Activated T-cell treated with anti-CD3 and anti-CD28 coated beads for 24 hours (primary cell): ENCODE measurements at places on chromosomes 11 and 22.
A peak's percentile ranks its signal among the peaks of the same experiment; 100 is the strongest.

- DNase-seq, result no peak
Measured at GRCh38 chr11:12534549-12534948, 139.7 kb upstream of the TEAD1 start.

GRCh38 chr11:117936973-117937372, 7.8 kb upstream of the TMPRSS13 start:
- no peak for DNase-seq

GRCh38 chr11:83036701-83037100, 35.0 kb downstream of the RAB30 start:
- no peak for DNase-seq

DNA sequence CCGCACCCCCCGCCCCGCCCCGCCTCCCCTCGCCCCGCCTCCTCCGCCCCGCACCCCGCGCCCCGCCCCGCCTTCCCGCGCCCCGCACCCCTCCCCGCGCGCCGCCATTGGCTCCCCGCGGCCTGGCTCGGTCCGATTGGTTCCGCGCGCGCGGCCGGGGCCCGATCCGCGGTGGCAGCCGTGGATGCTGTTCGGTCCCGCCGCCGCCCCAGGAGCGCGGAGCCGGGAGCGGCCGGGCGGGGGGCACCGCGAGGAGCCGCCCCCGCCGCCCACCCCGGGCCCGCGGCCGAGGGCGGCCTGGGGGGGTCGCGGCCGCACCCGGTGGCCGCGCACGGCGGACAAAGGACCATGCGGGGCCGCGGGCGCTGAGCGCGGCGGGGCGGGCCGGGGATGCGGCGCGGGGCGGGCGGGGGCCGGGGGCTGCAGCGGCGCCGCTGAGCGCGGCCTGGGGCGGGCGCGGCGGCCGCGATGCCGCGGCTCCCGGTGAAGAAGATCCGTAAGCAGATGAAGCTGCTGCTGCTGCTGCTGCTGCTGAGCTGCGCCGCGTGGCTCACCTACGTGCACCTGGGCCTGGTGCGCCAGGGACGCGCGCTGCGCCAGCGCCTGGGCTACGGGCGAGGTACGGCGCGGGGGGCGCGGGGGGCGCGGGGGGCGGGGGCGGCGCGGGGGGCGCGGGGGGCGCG, at the start of gene B4GALNT4:
TSS of gene B4GALNT4 (plus strand) at position 164 of the 683 bp plus-strand sequence. CDS start at position 469, 305 bp downstream.
- no peak for DNase-seq

DNA sequence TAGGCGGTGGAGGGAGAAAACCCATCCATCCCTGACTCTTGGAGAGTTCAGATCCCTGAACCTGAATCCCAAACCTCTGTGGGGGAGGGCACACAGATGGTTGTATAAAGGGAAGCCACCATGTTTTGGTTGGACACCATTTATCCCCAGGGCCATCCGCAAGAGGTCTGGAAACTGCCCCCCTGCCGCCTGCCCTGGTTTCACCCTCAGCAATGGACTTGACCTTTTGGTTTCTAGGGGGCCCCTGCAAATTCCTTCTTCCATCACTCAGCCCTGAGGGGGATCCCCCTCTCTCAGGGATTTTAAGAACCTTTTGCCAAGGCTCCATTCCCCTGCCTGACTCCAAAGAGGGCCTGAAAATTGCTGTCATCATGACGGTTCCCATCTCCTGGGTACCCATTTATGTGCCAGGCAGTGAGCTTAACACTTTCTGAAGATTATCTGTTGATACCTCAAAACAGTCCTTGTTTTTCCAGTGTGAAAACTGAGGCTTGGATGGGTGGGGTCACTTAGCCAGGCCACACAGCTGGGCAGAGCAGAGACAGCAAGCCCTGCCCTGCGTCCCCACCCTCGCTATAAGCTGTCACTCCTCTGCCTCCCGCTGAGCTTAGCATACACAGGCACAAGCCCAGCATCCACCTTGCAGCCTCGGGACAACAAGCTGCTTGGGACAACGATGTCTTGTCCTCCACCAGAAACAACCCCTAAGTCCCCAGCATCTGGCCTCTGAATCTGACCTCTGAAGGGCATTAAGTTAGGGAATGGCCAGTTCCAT, 33.2 kb upstream of the CRYBB3 start:
- DNase-seq, result no peak

DNA sequence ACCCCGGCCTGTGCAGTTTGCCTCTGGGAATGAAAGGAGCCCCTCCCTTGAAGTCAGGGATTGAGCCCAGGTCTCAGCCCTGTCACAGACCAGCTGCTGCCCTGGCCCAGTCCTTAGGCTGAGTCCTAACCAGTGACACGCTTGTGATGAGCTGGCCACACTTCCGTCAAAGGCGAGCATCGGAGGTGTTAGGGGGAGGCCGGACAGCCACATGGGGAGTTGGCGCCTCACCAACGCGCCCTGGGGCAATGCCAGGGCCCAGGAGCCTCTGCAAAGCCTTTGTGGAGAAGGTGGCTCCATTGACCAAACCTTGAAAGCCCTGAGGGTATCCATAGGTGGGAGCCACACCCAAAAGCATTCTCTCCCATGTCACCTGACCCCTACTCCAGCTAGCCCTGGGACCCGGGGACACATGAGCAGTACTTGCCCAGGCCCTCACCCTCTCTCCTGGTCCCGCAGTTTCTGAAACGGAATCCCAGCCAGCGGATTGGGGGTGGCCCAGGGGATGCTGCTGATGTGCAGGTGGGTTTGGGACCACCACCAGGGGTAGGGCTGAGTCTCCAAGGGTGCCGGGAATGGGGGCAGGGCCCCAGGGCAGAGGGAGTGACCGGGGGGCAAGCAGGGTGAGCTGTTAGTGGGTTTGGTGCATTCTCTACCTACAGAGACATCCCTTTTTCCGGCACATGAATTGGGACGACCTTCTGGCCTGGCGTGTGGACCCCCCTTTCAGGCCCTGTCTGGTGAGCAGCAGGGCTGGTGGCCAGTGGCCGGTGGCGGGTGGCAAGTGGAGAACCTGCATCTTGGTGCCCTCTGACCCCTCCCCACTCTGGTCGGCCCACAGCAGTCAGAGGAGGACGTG, 3.7 kb downstream of the PTPRCAP start:
- DNase-seq, result no peak

DNA sequence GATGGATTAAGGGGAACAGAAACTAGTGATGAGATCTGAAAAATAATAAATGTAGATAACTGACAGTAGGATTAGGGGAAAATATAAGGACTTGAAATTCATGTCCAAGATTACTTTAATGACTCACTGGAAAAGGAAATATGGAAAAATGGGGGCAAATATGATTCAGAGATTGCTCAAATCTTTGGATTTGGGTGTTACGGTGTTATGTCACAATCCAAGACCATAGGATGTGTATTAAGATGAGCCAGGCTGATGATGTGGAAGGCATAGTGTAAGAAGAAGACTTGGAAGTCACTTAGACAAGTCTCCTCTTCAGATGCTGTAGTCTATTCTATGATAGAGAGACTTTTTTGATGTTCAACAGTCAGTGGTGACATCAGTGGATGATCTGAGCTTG, 323.7 kb downstream of the LUZP2 start:
- no peak for DNase-seq

GRCh38 chr11:12026331-12027211, 18.1 kb upstream of the DKK3 start:
- no peak for DNase-seq

DNA sequence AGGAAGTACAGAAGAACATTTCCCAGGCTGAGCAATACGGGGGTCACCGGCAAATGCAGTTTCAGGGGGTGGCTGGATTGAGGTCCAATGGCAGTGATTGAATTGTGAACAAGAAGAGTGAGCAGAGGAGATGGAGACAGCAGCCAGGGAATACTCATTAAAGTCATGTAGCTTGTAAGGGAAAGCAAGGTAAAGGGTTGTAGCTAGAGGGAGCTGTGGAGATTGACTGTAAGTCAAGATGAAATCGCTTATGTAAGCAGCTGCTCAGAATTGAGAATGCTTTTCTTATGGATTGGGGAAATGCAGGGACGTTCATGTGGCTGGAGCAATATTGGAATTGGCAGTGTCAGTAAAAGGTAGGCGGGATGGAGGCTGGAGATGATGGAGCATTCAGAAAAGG, 111.4 kb upstream of the TBCEL start:
- no peak for DNase-seq

GRCh38 chr11:5364214-5364613, 12.9 kb downstream of the OR51B6 start:
- DNase-seq, result no peak

DNA sequence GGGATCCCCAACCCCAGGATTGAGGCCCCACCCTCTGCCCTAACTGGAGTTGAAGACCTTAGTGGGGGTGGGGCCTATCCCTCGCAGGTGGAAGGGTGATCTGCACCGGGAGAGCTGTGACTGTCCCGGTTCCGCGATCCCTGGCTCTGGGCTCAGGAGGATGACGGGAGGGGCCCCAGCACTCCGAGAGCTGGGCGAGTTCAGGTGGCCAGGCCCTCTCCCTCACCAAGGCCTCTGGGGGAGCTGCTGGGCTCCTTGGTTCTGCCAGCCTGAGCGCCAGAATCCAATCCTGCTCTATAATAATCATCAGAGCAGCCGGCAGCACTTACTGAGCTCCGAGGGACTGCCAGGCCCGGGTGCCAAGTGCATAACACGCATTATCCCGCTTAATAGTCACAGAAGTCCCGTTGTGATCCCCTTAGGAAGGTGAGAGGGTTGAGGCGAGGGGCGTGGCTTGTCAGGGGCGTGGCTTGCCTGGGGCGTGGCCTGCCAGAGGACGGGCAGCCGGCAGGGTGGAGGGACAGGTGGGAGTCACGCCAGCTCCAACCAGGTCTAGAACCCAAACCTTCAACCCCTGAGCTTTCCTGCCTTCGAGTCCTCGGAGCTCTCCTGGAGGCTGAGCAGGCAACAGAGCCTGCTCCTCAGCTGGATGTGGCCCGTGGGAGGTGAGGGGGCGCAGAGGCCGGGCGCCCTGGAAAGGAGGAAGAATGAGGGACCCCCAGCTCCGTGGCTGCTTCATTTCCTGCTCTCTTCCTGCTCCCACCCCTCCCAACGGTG, 7.3 kb upstream of the SYT7 start:
- peak; percentile 56 for DNase-seq

DNA sequence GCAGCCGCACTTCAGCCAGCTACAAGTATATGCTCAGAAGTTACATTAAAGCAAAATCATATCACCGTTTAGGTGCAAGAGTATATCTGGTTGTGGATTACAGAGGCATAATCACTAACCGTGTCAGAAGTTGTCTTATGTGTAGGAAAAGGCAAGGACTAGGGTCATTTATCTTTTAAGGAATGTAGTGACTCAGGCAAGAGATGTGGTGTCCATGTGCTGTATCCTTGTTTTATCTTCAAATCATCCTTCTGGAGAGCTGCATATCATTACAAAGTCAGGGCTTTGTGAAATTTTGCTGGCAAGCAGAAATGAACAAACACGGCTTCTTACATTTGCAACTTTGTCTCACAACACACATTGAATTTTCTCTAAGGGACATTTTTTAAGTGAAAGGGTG, 12.7 kb upstream of the CHORDC1 start:
- no peak for DNase-seq

DNA sequence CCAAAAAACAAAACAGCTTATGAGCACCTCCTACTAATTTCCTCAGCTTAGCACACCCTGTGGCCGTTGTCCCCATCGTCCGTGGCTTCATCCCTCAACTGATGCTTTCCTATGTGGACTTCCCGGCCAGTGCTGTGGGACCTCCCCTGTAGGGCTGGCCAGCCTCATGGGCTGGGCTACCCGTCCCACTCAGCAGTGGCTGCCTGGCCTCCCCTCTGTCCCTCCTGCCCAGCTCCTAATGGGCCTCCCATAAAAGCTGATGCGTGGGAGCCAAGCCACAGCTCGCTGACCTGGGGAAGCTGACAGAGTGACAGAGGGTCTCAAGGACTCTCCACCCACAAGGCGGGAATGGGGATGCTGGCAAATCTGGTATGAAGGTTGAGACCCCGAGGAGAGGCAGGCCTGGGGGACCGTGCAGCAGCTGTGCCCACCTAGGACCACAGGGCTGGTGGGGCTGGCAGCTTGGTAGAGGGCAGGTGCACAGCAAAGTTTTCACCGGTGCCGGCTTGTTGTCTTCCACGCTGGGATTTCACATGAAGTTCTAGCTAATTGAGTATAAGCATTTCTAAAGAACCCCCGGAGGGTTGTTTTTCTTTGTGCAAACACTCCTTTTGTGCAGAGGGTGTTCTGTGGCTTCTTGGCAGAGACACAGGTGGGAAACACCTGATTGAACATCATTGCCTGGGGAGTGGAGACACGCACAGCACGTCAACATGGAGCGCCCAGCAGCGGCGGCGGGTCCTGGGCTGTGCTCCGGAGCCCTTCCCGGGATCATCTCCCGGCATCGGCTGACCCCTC, 23.2 kb downstream of the TBX1 start:
- no peak for DNase-seq

DNA sequence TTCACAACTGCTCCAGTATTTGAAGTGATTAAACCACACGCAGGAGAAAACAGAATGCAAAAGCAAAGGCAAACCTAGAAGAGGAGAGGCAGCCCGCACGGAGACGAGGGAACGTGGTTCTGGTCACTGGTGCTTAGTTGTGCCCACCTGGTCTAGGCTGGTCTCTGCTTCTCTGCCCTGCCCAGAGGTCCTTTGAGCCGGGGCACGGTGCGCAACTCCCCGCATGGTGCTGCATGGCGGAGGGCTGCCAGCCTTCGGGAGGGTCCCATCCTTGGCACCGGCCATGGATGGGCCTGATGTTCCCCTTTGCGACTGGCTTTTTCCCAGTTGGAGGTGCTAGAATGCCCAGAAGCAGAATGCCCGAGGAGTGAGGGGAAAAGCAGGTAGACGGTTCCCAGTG, 46.1 kb downstream of the KCNC1 start:
- DNase-seq, result no peak
